ENCODE measurements at places on chromosomes 11 and 22. TPM values are rescaled to one million over a fixed set of nuclear protein-coding genes. Genes with fewer than 3 reads are reported as not detected.
A peak's percentile ranks its signal among the peaks of the same experiment; 100 is the strongest.

GRCh38 chr11:117200813-117201657 is 1.9 kb downstream of the TAGLN start:
- DNase-seq: no peak
- peaks cover 19% of the 10 kb centered on the region for H3K4me1 ChIP-seq
- no peaks in the 10 kb centered on the region for H3K36me3 ChIP-seq
- H3K27me3 ChIP-seq: no peaks in the 10 kb centered on the region
- H3K27ac ChIP-seq: peak overlapping the region; percentile 91

- H3K36me3 ChIP-seq: no peaks in the 10 kb centered on the region
- H3K4me3 ChIP-seq: no peak overlapping the region
- H3K4me1 ChIP-seq: peaks cover 31% of the 10 kb centered on the region
- H3K27me3 ChIP-seq: no peaks in the 10 kb centered on the region
Measured at GRCh38 chr11:61773356-61773755, 19.0 kb downstream of the TMEM258 start.

GRCh38 chr22:29130476-29130875 is 57.6 kb downstream of the KREMEN1 start:
- no peak overlapping the region for H3K27ac ChIP-seq
- no peaks in the 10 kb centered on the region for H3K4me1 ChIP-seq
- H3K27me3 ChIP-seq: no peaks in the 10 kb centered on the region
- H3K4me3 ChIP-seq: no peak overlapping the region
- no peaks in the 10 kb centered on the region for H3K36me3 ChIP-seq

- H3K4me3 ChIP-seq: no peak overlapping the region
- no peaks in the 10 kb centered on the region for H3K27me3 ChIP-seq
- peaks cover 40% of the 10 kb centered on the region for H3K4me1 ChIP-seq
- DNase-seq: no peak
Measured at GRCh38 chr22:32619614-32620426, 145.2 kb downstream of the FBXO7 start.

- H3K4me1 ChIP-seq: no peaks in the 10 kb centered on the region
- no peak overlapping the region for H3K27ac ChIP-seq
- H3K27me3 ChIP-seq: no peaks in the 10 kb centered on the region
- no peak overlapping the region for H3K4me3 ChIP-seq
Measured at GRCh38 chr11:48055292-48056132, 75.2 kb downstream of the PTPRJ start.

GRCh38 chr22:23562186-23562585 is 17.9 kb downstream of the IGLL1 start:
- peaks cover 16% of the 10 kb centered on the region for H3K4me1 ChIP-seq
- H3K27me3 ChIP-seq: no peaks in the 10 kb centered on the region
- no peaks in the 10 kb centered on the region for H3K36me3 ChIP-seq
- DNase-seq: no peak
- no peak overlapping the region for H3K4me3 ChIP-seq

MEN1 gene
- polyA plus RNA-seq: 29.7 TPM

- no peaks in the 10 kb centered on the region for H3K27me3 ChIP-seq
- peak; percentile 92 for DNase-seq
- H3K36me3 ChIP-seq: no peaks in the 10 kb centered on the region
Measured at GRCh38 chr11:76782531-76783293, 444 bp upstream of the TSKU start.

BBOX1 gene
- polyA plus RNA-seq: 1.2 TPM

- no peak for DNase-seq
- H3K4me3 ChIP-seq: no peak overlapping the region
- H3K4me1 ChIP-seq: peaks cover 12% of the 10 kb centered on the region
- no peaks in the 10 kb centered on the region for H3K36me3 ChIP-seq
Measured at GRCh38 chr11:10866893-10867331, 9.1 kb upstream of the ZBED5 start.

APOBEC3G gene
- 56.4 TPM for polyA plus RNA-seq

LIN7C gene
- 6.9 TPM for polyA plus RNA-seq

LMO2 gene
- polyA plus RNA-seq: 18.3 TPM

- H3K27ac ChIP-seq: no peak overlapping the region
- no peaks in the 10 kb centered on the region for H3K27me3 ChIP-seq
- no peaks in the 10 kb centered on the region for H3K4me1 ChIP-seq
- H3K36me3 ChIP-seq: no peaks in the 10 kb centered on the region
- no peak overlapping the region for H3K4me3 ChIP-seq
Measured at GRCh38 chr11:116650052-116650451, 122.7 kb downstream of the BUD13 start.

GRCh38 chr11:65301491-65302329 is 13.0 kb upstream of the CDC42EP2 start:
- H3K4me1 ChIP-seq: peaks cover 22% of the 10 kb centered on the region
- H3K4me3 ChIP-seq: no peak overlapping the region
- no peaks in the 10 kb centered on the region for H3K36me3 ChIP-seq
- H3K27ac ChIP-seq: no peak overlapping the region
- no peaks in the 10 kb centered on the region for H3K27me3 ChIP-seq
- DNase-seq: no peak

GRCh38 chr11:57475191-57475590 is 14.9 kb downstream of the RTN4RL2 start:
- DNase-seq: no peak
- no peaks in the 10 kb centered on the region for H3K36me3 ChIP-seq
- peaks cover 10% of the 10 kb centered on the region for H3K4me1 ChIP-seq
- no peaks in the 10 kb centered on the region for H3K27me3 ChIP-seq
- no peak overlapping the region for H3K4me3 ChIP-seq
- no peak overlapping the region for H3K27ac ChIP-seq

- no peaks in the 10 kb centered on the region for H3K27me3 ChIP-seq
- no peaks in the 10 kb centered on the region for H3K4me1 ChIP-seq
- H3K36me3 ChIP-seq: no peaks in the 10 kb centered on the region
- no peak overlapping the region for H3K27ac ChIP-seq
Measured at GRCh38 chr22:48224332-48224731, 1461.9 kb downstream of the TBC1D22A start.

SNAP29 gene
- 127 TPM for polyA plus RNA-seq

DNA sequence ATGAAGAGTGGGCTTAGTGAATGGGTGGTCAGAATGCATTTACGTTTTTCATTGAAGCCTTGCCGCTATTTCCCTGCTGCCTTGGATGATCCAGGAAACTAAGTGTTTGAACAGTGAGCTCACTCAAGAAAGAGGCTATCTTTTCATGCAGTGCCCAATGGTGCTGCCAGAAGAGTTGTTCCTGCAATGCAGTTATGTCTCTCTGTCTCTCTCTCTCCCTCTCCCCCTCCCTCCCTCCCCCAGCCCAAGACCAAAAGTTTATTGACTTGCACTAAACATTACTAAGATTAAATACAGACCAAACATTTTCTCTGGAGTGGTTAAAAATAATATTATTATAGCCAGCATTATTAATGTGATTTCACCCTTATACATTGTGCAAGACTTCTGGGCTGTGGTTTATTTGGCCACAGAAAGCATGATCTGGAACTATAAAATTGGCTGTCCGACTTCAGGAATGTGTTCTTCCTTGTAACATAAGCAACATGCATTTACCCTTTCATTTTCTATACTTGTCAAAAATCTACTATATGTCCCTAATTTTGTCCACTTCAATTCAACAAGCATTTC is 6.6 kb upstream of the FUT4 start:
- no peaks in the 10 kb centered on the region for H3K4me1 ChIP-seq
- no peak overlapping the region for H3K4me3 ChIP-seq
- H3K36me3 ChIP-seq: no peaks in the 10 kb centered on the region
- H3K27ac ChIP-seq: no peak overlapping the region
- DNase-seq: no peak

FDXACB1 gene
- polyA plus RNA-seq: 7.2 TPM

All from testis (tissue), 5 donors.